ENCODE measurements at places on chromosomes 6 and 20. TPM values are rescaled to one million over a fixed set of nuclear protein-coding genes. Genes with fewer than 3 reads are reported as not detected.

CD2AP gene
- 10.8 TPM for total RNA-seq

- DNase-seq, result no peak
Measured at GRCh38 chr6:111818539-111819226, 54.6 kb downstream of the FYN start.

DNA sequence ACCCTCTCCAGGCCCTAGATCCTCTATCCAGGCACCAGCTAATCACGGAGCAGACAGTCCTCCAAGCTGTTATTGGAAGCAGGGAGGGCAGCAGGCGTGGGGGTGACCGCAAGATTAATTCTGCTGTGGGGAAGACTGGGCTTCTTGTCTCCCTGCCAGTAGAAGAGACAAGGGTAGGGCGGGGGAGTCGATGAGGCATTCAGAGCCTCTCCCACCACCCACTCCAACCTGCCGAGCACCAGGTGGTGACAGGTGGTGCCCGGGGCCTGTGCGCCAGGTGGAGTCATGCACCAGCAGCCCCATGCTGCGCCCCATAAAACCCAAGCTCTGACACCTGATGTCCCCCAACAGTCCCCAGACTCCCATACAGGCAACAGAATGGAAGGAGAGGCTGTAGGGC lies 89.6 kb downstream of the CDH22 start:
- DNase-seq, result no peak

- DNase-seq, result no peak
Measured at GRCh38 chr6:30263734-30264133, 50.5 kb upstream of the TRIM26 start.

- no peak for DNase-seq
Measured at GRCh38 chr20:50004229-50004628, 21.4 kb downstream of the SNAI1 start.

- DNase-seq, result no peak
Measured at GRCh38 chr6:110334423-110335180, 23.5 kb downstream of the METTL24 start.

DNA sequence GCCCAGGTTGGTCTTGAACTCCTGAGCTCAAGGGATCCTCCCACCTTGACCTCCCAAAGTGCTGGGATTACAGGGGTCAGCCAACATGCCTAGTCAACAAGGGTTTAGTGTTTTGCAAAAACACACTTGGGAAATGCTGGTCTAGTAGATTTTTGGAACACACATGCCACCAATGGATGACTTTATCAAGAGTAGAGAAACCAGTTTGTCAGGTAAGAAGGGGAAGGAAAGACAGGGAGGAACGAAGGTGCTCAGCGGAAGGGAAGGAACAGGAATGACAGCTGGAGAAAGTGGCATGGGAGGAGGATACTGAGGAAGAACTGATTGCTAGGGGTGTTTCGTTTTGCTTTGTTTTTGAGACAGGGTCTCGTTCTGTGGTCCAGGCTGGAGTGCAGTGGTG lies 15.6 kb upstream of the SEC63 start:
- no peak for DNase-seq

DNA sequence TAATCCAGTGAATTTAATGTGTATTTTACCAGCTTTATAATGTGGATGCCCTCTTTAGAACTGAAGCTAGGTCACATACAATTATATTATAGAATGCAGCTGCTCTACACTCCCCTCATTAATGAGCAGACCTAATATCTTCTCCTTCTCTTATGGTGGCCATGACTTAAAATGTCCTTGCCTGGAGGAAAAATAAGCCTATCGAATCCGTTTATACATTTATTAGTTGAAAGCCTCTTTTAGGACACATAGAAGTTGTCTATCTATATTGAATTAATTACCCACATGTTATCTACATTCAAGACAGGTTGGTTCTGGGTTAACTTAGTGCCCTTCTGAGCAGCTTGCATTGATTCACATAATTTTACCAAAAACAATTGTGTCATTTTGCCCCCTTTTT lies 1716.8 kb downstream of the HACE1 start:
- no peak for DNase-seq

DNA sequence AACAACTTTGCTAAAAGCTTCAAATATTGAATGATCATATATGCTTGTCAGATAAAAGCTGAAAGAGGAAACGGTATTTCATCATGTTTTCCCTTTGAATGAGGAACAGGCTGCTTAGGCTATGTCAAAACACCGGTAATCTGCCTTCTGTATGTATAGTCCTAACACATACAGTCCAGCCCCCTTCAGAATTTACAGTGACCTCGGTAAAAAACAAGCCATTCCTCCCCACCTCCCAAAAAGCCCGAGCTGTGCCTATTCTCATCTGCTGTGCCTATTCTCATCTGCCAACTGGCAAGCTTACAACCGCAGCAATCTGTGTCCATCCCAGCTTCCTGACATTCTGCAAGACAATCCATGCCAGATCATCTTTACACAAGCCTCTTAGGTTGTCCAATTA lies 26.8 kb upstream of the UBE2J1 start:
- no peak for DNase-seq

- DNase-seq, result no peak
Measured at GRCh38 chr20:24148372-24148771, 159.8 kb upstream of the GGTLC1 start.

DNA sequence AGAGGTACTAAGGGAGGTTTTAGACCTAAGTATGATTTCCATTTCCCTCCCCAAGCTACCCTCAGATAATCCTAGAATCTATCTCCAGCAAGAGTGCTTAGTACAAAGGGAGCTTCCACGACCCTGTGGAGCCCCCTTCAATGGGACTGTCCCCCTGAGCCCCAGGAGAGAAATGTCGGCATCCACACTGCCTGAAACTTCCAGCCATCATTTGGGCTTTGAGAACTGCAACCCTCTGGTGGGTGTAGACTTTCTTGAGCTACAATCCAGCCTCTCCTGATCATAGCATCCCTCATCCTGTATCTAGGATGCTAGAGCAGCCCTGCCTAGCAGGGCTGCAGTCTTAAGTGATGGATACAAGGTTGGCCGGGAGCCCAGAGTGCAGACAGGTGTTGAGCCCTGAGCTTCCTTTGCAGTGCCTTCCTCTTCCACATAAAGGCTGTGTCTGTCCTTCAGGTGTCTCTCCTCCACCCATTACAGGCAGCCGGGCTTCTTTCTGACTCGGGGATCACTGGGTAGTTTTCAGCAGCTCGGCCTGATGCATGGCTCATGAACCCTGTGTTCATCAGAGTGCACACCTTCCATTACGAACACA lies 424.5 kb downstream of the PREX1 start:
- no peak for DNase-seq

OPRM1 gene
- total RNA-seq, result not detected

GRCh38 chr6:13550656-13551055 lies 23.7 kb upstream of the SIRT5 start:
- DNase-seq, result no peak

DNA sequence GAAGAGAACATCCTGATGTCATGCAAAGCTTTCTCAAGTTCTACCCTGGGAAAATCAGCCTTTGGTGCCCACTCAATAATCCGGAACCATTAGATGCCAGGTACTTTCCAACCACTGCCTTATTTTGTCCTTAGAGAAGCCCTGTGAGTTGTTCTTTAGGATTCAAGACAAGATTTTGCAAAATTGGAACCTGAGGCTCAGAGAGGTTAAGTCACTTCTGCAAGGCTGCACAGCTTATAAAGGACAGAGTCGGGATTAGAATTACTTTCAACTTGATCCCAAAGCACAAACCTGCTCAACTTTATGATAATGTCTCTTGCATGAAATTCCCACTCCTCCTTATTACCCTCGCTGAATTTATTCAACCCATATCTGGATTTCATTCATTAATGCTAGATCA lies 287.2 kb downstream of the PTPRT start:
- no peak for DNase-seq

- DNase-seq, result no peak
Measured at GRCh38 chr20:860891-861290, 27.4 kb downstream of the FAM110A start.

GRCh38 chr6:113362301-113363047 lies 494.7 kb upstream of the MARCKS start:
- DNase-seq, result no peak

DNA sequence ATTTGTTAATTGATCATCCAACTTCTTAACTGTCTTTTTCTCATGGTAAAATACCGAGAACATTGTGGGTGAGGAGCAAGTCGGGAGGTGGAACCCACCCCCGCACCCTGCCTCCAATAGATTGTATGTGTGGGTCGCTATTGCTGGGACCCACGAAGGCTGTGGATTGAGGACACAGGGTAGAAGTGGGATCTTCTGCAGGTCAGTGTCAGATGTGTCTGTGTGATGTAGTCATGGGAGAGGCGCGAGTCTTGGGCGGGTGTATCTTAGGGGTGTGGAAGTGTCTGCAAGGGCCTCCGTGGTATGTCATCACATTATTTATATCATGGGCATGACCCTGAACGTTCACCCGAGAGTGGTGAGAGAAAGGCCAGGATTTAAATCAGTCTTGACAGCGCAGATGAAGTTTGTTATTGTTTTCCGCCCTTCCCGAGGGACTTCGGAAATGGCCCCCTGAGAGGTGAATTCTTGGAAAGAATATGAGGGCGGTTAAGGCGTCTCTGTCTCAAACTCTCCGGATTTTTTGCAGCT lies 472 bp upstream of the PAQR8 start:
- DNase-seq, result no peak

GRCh38 chr6:2102966-2103365 lies 142.4 kb downstream of the GMDS start:
- DNase-seq, result no peak

DNA sequence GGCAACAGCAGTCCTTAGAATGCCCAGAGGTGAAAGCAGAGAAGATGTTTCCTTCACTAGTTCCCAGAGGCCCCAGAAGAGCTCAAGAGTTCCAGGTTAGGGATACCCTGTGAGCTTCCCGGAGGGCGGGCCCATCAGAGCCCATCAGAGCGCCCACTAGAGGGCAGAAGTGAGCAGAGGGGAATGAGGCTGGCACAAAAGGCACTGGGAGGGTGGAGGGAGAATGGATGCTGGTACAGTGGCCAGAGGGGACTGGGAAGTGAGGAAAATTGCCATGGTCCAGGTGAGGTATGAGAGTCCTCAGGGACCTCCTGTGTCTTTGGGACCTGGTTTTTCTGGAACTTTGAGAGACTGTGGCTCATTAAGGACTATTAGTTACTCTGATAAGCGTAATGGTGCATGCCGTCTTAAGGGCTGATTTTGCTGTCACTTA lies 57.3 kb downstream of the LINC00237 start:
- no peak for DNase-seq

- no peak for DNase-seq
Measured at GRCh38 chr6:168087436-168088160, 8.6 kb upstream of the FRMD1 start.

TINAG gene
- total RNA-seq, result 0.16 TPM

DNA sequence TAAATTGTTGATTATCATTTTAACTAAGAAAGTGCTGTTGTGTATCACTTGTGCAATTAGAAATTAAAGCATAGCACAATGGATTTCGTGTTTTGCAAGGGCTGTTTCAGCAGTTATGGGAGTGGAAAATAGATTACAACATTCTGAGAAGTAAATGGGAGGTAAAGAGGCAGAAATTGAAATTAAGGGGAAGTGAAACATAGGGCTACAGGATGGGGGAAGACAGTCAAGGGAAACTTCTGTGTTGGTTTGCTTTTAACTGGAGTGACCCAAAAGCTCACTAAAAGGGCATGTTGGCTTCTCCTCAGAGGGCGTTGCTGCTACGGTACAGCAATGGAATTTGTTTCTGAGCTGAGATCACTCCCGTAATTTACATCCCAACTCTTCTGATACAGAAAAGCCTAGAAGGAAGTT lies 147.5 kb downstream of the BCAS1 start:
- no peak for DNase-seq

DNA sequence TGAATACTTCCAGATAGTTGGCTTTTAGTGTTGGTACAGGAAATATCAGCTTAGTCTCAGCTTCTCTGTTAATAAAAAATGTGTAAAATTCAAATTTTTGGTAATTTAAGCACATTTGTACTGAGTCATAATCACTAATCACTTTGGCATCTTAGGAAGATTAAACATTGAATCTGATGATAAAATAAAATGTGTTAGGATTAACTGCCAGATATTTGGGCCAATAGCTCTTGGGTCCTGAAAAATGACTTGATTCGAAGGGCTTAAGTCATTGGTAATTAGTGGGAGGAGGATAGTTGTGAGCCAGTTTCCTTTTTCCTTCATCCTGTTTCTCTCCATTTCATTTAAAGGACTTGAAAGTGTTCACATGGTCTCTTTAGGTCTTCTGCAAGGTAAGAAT lies 426.1 kb downstream of the RFPL4B start:
- no peak for DNase-seq

Measured in Right ventricle myocardium superior (tissue), 1 donor.